Hepatocyte (in vitro differentiated cells): ENCODE measurements at places on chromosomes 1 and 21.

- DNase-seq: no peak
Observed at GRCh38 chr1:153231785-153232184, 14.4 kb downstream of the PRR9 start.

GRCh38 chr1:36622741-36623648, 140.3 kb upstream of the CSF3R start:
- peak; percentile 44 for DNase-seq

GRCh38 chr1:201584471-201585092, 45.7 kb downstream of the NAV1 start:
- peak; percentile 63 for DNase-seq

DNA sequence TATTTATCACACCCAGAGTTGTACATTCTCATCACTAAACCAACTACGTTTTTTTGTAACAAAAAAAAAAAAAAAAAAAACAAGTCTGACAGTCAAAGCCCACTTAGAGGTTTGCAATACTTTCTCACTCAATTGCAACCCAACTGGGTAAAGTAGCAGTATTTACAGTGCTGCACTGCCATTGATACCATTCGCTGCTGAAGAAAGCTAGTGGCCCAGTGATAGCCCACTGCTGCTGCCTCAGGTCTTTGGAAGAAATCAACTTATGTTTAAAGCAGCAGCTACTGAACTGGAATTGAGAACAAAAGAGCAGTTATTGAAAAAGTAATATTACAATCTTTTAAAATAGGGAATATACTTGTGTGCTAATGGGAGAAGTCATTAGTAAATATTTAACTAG, 2.7 kb downstream of the HNRNPU start:
- peak; percentile 15 for DNase-seq

DNA sequence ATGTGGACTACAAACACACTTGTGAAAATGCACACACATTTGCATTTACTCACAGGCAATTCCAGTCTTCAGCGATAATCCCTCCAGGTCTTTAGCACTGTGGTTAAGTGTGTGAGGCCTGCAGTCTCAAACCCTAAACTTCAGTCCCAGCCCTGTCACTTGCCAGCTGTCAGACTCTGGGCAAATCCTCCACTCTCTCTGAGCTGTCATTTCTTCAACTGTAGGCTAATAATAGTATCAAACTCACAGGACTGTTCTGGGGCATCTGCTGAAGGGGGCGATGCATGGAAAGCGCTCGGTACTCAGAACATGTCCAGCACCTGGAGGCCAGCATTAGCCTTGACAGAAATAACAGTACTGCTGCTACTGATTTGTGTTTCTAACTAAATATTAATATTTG, 48.2 kb downstream of the NEK2 start:
- no peak for DNase-seq

DNA sequence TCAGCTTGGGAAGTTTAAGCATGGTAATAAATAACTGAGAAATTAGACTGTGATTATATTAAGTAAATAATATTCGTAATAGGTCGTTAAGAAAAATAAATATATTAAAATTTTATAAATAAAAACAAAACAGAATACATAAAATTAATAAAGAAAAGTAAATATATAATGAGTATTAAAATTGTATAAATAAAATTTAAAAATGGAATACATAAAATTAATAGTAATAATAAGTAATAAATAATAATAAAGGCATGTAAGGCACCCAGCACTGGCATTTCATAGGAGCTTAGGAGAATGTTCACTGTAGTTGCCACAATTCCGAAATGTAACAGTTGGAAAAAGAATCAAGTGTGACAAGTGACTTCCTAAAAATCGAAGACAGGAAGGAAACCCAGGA, 45.8 kb upstream of the FHAD1 start:
- DNase-seq: no peak

DNA sequence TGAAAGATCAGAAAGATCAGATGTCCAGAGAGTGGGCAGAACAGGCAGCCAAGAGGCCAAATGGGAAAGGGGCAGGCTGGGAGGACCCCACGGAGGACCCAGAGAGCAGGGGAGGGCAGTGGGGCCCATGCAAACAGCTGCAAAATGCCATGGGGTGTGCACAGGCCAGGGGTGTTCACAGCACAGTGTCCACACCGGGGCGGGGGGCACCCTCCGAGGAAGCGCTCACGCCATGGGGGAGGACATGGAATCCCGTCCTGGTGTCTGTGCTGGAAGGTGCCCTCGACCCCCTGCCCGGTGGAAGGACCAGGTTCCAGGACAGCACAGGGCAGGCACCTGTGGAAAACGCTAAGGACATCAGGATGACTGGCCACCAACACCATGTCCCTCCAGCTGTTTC, 1.5 kb downstream of the INTS11 start:
- no peak for DNase-seq

DNA sequence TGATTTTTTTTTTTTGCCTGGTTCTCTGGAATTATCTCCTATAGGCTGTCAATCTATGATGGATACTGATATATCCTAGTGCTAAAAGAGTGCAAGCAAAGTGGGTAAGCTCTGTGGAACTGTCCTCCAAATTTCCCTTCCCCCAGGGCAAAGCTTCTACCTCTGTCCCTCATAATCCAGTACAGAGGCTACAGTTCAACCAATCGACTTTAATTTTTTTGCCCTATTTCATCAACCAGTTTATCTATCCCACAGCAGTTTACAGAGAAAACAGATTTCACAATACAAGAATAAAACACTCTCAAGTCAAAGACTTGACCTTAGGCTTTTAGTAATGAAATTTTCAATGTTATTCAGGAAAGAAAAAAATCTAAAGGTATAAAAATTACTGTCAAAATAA, 13.9 kb downstream of the PUM1 start:
- no peak for DNase-seq

- no peak for DNase-seq
Observed at GRCh38 chr1:5415606-5416005, 576.6 kb downstream of the NPHP4 start.

GRCh38 chr1:125118147-125118993, 3933.6 kb downstream of the SRGAP2C start:
- DNase-seq: no peak

- DNase-seq: peak; percentile 32
Observed at GRCh38 chr1:220908757-220909156, 29.5 kb downstream of the HLX start.

GRCh38 chr1:205495237-205495823, 9.1 kb upstream of the CDK18 start:
- DNase-seq: no peak

- DNase-seq: peak; percentile 25
Observed at GRCh38 chr1:55530749-55531478, 315.8 kb upstream of the USP24 start.

GRCh38 chr1:245605480-245606156, 450.8 kb downstream of the KIF26B start:
- peak; percentile 62 for DNase-seq

DNA sequence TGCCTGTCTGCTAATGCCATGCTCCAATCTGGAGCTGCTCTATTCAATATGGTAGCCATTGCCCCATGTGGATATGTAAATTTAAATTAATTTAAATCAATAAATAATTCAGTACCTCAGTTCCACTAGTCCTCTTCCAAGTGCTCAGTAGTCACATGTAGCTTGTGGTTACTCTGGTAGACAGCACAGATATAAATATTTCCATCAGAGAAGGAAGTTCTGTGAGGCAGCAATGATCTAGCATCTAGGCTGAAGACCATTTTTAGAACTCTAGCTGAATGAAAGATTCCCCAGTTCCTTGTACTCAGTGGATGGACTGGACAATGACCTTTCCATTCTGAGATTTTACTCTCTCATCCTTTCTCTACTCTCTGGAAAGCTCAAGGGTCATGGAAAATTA, 25.8 kb upstream of the CAPZB start:
- DNase-seq: no peak

- DNase-seq: no peak
Observed at GRCh38 chr1:42333662-42334239, 1.3 kb downstream of the FOXJ3 start.

DNA sequence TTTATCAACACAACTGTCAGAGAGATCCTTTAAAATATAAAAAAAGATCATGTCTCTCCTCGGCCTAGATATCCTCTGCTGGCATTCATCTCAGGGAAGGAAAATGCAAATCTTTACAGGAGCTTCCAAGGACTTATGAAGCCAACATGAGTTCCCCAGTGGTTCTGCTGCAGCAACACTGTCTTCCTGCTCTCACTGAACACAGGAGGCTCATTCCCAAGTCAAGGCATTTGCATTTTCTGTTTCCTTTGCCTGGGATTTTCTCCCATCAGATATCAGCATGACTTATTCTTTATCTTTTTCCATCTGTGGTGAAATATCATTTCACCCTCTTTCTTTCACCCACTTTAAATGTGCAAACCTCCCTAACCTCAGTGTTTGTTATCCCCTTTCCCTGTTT, 513.8 kb upstream of the ZP4 start:
- no peak for DNase-seq

DNA sequence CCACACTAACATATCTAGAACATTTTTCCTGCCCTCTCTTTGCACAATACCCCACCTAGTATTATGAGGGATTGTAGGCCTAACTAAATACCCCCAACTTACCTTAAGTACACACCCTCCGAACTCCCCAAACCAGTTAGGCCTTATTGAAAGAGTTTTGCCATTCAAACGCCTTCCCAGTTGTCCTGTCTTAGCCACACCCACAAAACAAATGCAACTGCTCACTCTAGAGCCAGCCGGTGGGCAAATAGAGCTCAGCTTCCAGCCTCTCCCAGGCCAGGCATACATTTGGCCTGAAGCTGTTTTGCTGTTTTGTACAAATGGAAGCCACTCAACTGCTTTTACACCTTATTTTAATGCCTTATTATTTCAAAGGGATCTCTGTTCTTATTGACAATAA, 224.2 kb upstream of the RUNX1 start:
- DNase-seq: peak; percentile 28

DNA sequence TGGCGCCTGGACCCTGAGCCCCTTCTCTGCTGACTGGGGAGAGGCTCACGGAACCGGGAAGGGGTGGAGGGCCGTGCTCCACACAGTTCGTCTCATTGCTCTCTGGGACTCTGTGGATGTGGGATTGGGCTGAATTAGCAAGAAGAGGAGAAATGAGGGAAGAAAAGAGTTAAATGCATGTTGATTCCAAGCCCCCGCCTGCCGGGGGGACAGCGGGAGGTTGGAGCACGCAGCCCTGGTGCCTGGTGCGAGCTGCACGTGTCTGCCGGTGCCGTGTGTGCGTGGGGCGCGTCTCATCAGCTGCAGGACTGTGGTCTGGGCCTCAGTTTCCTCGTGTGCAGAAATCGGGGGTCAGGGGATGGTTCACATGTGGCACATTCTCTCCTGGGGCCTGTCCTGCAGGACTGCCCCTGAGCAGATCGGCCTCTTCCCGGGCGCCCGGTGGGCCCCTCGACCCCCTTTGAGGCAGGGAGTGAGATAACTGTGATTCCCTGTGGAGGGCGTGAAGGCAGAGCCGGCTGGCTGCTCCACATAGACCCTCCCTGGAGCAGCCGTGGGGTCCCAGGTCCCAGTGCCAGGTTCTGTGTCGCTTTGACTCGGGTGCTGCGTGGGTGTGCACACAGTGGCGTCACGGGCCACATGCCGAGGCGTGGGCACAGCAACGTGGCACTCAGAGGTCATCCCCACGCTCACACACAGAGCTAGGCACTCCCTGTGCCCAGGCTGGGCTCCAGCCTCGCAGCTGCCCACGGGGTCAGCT, 11.4 kb downstream of the SAMD11 start:
- DNase-seq: no peak
